CD4-positive, alpha-beta memory T cell (primary cell): ENCODE measurements at places on chromosomes 4 and X. TPM values are rescaled to one million over a fixed set of nuclear protein-coding genes. Genes with fewer than 3 reads are reported as not detected.

GRCh38 chr4:61003301-61003700, 196.8 kb upstream of the ADGRL3 start:
- H3K4me3 ChIP-seq = no peak overlapping the region
- H3K4me1 ChIP-seq = no peaks in the 10 kb centered on the region

DNA sequence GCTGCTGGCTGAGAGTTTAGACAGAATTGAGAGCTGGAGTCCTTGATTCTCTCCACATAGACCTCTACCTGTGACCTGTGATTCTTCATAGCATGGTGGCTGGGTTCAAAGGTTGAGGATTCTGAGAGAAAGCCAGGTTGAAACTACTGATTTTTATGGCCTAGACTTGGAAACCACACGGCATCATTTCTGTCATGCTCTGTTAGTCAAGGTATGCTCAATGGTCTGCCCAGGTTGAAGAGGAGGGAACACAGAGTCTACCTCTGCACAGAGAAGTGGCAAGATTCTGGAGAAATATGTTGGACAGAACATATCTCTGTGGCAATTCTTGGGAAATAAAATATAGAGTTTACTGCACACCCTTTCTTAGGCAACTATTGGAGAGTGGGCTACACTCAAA, 57.2 kb upstream of the CXorf66 start:
- no peak for DNase-seq
- no peaks in the 10 kb centered on the region for H3K27me3 ChIP-seq
- H3K4me3 ChIP-seq = no peak overlapping the region
- no peaks in the 10 kb centered on the region for H3K4me1 ChIP-seq

ZNF732 gene
- not detected for total RNA-seq

DNA sequence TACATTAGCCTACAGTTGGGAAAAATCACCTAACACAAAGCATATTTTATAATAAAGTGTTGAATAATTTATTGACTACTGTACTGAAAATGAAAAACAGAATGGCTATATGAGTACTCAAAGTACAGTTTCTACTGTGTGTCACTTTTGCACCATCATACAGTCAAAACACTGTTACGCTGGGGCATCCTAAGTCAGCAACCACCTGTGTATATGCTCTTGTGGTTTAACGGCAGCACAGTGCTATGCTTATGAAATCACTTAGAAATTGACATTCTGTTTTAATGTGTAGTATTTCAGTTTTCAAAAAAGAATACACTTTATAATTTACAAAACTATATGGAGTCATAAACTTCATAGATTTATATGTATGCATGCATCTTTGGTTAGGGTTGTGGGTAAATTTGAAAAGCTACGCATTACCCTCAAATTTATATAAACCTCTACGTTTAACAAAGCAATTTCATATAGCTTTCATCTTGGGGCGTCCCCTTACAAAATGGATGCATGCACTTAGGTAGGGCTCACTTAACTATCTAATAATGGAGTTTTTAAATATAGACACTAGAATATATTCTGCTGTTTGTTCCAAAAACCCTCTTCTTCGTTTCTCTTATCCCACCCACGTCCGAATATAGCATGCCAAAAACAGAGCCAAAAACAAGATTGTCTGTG, 690 bp upstream of the NEIL3 start:
- no peaks in the 10 kb centered on the region for H3K27me3 ChIP-seq
- no peaks in the 10 kb centered on the region for H3K36me3 ChIP-seq
- H3K27ac ChIP-seq = peak overlapping the region; percentile 51
- peak; percentile 16 for DNase-seq
- peaks cover 32% of the 10 kb centered on the region for H3K4me1 ChIP-seq
- H3K4me3 ChIP-seq = peak overlapping the region; percentile 92

AMBN gene
- not detected for total RNA-seq

- H3K4me1 ChIP-seq = peaks cover 16% of the 10 kb centered on the region
- H3K4me3 ChIP-seq = no peak overlapping the region
- no peak for DNase-seq
- H3K27me3 ChIP-seq = no peaks in the 10 kb centered on the region
These were observed 27.3 kb downstream of the BBS12 start for GRCh38 chr4:122759639-122760310.
